Osteocyte (in vitro differentiated cells): ENCODE measurements at places on chromosomes 3 and 15. TPM values are rescaled to one million over a fixed set of nuclear protein-coding genes. Genes with fewer than 3 reads are reported as not detected.

The PLA2G4E gene
- not detected in 2 replicates for total RNA-seq

GRCh38 chr15:31272558-31273257, 53.9 kb upstream of the KLF13 start:
- peaks cover 3% of the 10 kb centered on the region for H3K27me3 ChIP-seq
- peak; percentile 79 for DNase-seq
- H3K27ac ChIP-seq = no peak overlapping the region
- H3K4me1 ChIP-seq = peaks cover 13% of the 10 kb centered on the region
- no peaks in the 10 kb centered on the region for H3K36me3 ChIP-seq

The GLDN gene
- not detected in 2 replicates for total RNA-seq

DNA sequence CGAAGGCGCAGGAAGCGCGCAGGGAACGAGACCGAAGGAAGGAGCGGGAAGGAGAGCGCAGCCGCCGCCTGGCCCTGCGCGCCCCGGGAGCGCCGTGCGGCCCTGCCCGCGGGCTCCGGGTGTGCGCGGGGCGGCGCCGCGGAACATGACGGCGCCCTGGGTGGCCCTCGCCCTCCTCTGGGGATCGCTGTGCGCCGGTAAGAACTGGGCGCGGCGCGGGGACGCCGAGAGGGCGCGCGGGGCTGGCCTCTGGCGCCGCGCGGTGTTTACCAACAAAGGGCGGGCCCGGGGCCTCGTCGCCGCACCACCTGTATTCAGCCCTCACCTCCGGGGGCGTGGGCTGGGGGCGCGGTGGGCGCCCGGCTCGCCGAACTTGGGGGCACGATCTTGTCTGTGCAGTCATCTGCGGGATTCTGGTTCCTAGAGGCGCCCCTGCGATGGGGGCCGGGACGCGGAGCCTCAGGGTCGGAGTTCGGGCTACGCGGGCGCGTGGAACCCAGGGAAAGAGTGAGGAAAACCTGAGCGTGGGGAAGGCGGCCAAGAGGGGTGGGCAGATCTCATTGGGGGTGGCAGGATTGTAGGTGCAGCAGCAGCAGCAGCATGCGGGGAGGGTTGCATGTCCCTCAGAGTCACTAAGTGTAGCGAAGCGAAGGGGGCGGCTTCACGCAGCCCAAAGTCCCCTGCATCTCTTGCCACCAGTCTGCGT, 641 bp downstream of the ACVR2B start:
- peak overlapping the region; percentile 93 for H3K27ac ChIP-seq
- peak overlapping the region; percentile 98 for H3K4me3 ChIP-seq
- no peak for DNase-seq
- peaks cover 22% of the 10 kb centered on the region for H3K4me1 ChIP-seq
- no peaks in the 10 kb centered on the region for H3K36me3 ChIP-seq
